ENCODE measurements at places on chromosomes 4 and X.
A peak's percentile ranks its signal among the peaks of the same experiment; 100 is the strongest.

DNA sequence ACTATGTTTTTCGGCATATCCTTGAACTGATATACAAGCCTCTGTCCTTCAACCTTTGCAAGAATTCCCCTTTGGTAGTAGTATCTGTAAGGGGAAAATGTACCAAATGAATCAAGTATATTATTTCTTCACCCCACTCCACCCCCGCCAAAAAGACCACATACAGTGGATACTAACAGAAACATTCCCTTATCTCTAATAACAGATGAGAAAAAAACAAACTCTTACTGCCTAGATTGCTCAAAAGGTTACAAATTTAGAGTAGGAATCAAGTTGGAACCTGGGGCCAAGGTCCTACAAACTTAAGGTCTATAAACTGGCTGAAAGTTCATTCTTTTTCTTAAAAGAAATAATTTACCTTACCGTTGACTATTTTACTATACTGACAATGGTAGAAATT is 45.0 kb downstream of the NOCT start:
- peak; percentile 53 for DNase-seq

- DNase-seq = no peak
Measured at GRCh38 chr4:139887962-139888735, 222.5 kb downstream of the MGST2 start.

GRCh38 chr4:92189146-92189545 is 114.6 kb upstream of the GRID2 start:
- DNase-seq = no peak

GRCh38 chrX:82695066-82695465 is 813.0 kb upstream of the POU3F4 start:
- no peak for DNase-seq

- peak; percentile 18 for DNase-seq
Measured at GRCh38 chr4:41969671-41970070, 11.9 kb upstream of the DCAF4L1 start.

GRCh38 chr4:167966143-167966542 is 126.2 kb upstream of the ANXA10 start:
- DNase-seq = no peak

- DNase-seq = no peak
Measured at GRCh38 chr4:149017002-149017734, 575.0 kb upstream of the NR3C2 start.

DNA sequence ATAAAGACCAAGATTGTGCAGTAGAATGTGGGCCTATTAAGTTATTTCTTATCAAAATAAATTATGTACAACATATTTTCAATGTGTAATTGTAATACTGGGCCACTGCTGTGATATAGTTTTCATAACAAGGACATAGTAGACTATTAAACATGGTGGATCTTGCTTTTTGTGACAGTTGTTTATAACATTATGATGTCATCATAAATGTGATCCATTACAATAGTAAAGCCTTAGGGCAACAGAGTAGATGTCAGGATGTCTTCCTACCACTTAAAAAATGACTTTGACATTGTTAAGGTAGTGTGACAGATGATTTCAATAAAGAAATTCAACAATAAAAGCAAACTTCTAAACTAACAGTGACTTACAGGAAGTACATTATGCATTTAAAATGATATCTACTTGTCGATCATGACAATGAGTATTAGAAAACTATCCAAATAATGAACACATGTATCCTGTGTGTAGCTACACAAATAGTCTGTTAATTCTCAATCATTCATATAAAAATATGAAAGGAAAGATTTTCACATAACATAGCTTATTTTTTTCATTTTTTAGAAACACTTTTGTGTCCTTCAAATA is 5.3 kb upstream of the AGA start:
- DNase-seq = no peak

DNA sequence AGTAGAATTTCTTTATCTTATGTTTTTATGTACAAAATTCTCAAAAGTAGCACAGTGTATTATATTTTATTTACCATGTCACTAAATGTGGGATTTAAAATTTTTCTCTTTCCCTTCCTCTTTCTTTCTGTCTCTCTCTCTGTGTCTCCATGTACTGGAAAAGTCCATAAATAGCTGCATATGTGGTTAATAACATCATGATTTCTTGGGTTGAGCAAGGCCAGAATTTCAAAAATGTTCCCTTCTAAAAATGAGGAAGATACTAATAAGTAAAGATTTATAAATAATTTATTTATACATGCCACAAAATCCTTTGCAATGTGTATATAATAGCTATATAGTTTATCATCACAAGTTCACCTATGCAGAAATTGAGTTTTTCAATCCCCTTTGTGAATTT is 29.1 kb upstream of the DKK2 start:
- DNase-seq = no peak

- no peak for DNase-seq
Measured at GRCh38 chr4:91171217-91171616, 1044.0 kb downstream of the CCSER1 start.

GRCh38 chr4:135197641-135198040 is 996.1 kb upstream of the PABPC4L start:
- DNase-seq = no peak

Measured in hematopoietic multipotent progenitor cell treated with erythropoietin and hydrocortisone succinate and interleukin-3 and kit ligand, for 4 days (in vitro differentiated cells).